ENCODE measurements at places on chromosomes 5 and 9.

DNA sequence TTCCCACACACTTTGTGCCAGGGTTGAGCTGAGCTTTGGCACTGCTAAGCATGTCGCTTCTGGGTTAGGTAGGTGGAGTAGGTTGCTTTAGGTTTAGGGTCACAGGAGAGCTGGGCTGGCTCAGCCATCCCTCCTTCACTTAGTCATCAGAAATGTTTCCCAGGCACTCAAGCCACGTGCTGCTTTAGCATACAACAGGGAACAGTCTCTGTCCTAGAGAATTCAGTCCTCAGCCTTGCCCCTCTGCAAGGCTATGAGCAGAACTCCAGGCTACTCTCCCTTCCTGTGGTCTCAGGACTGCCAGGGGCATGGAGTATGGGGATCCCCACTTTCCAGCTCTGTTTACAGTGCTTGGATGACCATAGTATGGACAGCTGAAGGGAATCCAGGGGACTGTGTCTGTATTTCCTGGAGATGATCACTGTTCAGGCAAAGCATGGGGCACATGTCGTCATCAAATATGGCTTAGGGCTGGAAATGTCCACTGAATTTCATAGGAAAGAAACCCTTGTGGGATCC is 7.5 kb upstream of the ANKRD33B start:
- DNase-seq = no peak

- DNase-seq = peak; percentile 66
These were observed at the start of gene ANKRD18A for GRCh38 chr9:38620483-38621433. ANKRD18A (minus strand) TSS chr9:38620596; CDS start chr9:38620285, 311 bp downstream.

GRCh38 chr5:73299665-73300336 is 126.8 kb downstream of the TMEM174 start:
- no peak for DNase-seq

DNA sequence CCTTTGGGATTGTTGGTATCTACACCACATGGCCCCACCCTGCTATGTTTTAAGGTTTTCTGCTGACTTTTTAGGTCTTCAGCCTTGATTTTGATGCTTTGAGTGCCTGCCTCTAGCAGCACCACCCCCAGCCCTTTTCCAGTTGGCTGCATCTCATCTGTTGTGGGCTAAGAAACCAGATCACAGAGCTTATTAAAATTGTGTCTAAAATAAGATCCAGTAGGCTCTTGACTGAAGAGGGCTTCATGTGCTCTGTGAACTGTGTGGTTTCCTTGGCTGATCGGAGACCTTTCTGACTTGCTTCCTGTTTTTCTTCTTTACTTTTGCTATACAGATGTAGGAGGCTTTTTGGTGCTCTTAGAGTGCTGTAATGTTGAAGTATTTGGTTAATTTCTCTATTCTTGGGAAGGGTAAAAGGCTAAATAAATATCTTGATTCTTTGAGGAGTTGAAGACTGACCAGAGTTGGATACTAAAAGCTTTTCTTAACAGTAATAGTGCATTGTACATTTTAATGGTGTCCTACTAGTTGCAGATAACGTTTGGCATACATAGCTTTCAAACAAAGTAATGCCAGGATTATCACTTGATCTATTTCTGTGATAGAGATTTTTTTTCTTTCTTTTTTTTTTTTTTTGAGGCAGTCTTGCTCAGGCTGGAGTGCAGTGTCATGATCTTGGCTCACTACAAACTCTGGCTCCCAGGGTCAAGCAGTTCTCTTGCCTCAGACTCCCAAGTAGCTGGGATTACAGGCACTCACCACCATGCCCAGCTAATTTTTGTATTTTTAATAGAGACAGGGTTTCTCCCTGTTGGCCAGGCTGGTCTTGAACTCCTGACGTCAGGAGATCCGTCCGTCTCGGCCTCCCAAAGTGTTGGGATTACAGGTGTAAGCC is 4.5 kb downstream of the UBE2D2 start:
- DNase-seq = no peak

DNA sequence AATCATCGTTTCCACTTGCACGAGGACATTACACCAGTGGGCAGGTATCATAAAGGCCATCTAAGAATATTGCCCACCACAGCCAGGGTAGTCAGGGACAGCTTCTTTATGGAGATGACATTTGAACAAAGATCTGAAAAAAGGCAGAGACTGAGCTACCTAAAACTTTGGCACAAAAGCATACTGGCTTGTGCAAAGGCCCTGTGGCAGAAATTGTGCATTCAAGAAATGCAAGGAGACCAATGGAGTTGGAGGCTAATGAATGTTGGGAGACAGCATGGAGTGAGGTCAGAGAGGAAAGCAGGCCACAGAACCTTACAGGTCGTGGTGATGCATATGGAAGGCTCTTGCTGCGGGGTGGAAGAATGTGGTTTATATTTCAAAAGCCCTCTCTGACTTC is 578.5 kb downstream of the BNC2 start:
- no peak for DNase-seq

DNA sequence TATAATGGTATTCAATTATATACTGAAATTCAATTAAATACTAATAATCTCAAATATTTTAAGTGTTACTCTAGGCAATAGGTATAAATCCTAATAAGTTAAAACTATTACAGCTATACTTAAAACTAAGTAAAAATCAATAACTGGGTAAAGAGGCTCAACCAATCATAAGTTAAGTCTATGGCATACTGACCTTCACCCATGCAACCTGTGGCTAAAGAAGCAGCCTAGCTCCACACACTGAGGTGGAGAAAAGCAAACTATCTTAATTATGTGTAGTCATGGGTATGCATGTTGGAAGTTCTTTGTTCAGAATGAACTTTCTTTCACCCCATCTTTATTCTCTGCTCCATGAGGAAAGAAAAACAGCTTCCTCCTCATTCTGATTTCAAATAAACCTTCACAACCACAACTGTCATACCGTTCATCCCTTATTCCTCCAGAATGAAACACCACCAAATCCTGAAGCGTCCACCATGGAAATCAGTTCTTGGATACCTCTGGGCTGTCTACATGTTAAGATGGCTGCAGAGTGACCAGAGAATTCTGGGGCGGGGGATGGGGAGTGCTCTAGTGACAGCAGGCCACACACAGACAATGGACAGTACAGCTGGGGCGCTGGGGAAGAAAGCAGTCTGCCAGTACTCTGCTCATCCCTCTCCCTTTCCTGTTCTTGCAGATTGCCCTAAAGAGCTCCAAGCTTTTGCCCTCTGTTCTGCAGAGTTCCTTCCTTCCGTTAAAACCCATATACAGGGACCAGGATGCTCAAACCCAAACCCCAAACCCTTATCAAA is 62.3 kb downstream of the RIGI start:
- DNase-seq = no peak

GRCh38 chr5:57317341-57317740 is 143.5 kb downstream of the GPBP1 start:
- DNase-seq = no peak

GRCh38 chr5:151454166-151454565 is 6.8 kb downstream of the SLC36A1 start:
- no peak for DNase-seq

- DNase-seq = no peak
These were observed 70.1 kb upstream of the STARD4 start for GRCh38 chr5:111582451-111582850.

DNA sequence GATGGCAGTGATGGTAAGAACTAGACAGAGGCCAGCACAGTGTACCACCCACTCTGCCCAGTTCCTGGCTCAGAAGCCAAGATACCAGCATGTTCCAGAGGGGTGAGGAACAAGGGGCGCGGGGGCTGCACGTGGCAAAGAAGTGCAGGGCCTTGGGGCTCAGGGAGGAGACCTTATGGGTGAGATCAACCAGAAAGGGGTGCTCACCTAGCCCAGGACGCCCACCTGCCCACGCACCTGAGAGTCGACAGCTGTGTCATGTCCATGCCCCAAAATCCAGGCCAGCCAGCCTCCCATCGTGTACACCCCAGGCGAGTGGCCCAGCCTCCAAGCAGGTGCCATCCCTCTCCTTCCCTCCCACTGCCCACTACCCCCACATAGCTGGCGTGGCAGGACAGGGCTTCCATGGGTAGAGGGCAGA is 34.9 kb downstream of the BICD2 start:
- no peak for DNase-seq

DNA sequence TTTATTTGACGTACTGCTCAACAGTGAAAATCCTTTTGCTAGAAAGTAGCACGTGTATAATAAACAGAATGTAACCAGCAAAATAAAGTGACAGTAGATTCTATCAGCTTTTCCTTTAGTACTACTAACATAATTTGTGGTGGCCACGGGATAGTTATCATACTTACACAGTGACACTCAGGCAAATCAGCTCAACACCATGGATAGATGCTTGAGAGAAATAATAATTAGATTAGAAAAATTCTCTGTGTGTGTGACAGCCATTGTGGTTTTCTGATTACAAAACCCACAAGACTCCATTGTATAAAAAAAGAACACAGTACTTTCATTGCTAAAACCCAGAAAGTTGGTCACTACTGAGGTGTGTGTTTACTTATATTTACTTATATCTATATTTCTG is 101.1 kb downstream of the MUSK start:
- DNase-seq = no peak

DNA sequence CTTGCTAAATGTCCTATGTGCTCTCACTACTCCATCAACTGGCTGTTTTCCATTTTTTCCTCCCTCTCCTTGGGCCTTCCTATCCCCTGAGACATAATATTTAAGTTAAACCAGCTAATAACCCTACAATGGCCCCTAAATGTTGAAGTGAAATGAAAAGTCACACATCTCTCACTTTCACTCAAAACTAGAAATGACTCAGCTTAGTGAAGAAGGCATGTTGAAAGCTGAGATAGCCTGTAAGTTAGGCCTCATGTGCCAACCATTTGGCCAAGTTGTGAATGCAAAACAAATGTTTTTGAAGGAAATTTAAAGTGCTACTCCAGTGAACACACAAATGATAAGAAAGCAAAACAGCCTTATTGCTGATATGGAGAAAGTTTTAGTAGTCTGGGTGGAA is 48.8 kb upstream of the CDH10 start:
- no peak for DNase-seq

Data from right lung (tissue), 10 donors.